ENCODE measurements at places on chromosomes 1 and 21.

- no peak for DNase-seq
These were observed 121.4 kb downstream of the CCDC185 start for GRCh38 chr1:223514644-223515043.

- DNase-seq: no peak
These were observed 106.1 kb downstream of the MAP3K21 start for GRCh38 chr1:233433436-233434210.

DNA sequence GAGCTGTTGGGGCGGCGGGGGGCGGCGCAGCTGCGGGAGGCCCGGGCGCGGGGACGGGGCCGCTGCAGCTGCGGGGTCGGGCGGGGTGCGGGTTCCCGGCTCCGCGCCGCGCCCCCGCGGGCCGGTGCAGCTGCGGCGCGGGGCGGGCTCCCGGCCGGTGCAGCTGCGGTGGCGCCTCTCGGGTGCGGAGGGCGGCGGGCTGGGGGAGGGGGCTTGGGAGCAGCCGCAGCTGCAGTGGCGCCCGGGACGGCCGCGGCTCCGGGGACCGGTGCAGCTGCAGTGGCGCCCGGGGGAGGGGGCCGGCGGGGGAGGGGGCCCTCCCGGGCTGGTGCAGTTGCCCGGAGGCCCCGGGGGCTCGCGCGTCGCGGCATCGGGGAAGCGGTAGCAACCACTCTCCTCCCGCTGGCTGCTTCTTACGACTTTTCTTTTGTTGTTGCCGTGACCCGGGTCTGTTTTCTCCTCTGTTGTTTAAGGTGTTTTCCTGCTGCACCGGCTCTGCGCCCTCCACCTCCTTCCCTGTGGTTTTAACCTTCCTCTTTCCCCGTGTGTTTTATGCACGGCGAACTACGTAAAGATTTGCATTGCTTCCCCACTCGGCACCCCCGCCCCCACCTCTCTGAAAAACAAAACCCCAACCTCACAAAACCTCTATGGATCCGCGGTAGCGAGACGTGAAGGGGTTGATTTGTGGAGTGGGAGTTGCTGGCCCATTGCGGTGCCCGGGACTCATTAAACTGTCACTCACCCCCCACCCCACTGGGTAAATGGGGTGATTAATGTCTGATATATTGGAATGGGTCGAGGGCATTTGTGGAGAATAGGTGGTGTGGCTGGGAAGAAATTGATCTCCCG is 1.7 kb upstream of the ZBTB18 start:
- no peak for DNase-seq

DNA sequence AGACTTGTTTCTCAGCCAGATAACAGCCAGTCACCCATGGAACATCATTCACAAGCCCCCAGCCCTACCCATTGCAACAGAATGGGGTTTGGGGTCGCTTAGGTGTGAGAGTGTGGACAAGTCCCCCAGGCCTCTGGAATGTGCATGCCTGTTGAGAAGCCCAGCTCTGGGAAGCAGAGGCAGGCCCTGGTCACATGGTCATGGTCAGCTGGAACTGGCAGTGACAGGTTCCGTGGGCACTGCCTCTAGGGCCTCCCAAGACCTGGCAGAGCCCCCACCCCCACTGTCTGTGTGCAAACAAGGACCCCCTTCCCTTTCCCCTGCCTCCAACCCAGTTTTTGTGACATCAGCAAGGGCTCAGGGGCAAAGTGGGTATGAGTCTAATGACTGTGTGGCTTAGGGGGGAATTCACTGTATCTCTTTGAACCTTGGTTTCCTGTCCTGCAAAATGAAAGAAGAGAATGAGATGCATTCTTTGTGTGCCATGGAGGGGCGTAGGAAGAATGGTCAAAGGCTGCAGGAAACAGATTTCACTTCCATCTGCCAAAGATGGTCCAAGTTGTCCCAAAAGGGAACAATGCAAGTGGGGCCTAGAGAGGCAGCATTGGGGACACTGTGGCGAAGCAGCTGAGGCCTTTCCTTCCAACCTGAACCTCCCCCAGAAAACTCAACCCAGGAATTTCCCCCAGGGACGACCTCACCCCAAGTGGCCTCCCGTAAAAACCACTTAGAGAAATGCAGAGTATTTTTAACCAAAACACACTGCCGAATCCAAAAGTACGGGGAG is 34.7 kb upstream of the SELENON start:
- no peak for DNase-seq

GRCh38 chr1:93021539-93022134 is 57.4 kb upstream of the MTF2 start:
- DNase-seq: no peak

- no peak for DNase-seq
These were observed 55.3 kb upstream of the HNRNPU start for GRCh38 chr1:244919320-244920282.

- no peak for DNase-seq
These were observed 80.3 kb upstream of the CAMK1G start for GRCh38 chr1:209503196-209503595.

DNA sequence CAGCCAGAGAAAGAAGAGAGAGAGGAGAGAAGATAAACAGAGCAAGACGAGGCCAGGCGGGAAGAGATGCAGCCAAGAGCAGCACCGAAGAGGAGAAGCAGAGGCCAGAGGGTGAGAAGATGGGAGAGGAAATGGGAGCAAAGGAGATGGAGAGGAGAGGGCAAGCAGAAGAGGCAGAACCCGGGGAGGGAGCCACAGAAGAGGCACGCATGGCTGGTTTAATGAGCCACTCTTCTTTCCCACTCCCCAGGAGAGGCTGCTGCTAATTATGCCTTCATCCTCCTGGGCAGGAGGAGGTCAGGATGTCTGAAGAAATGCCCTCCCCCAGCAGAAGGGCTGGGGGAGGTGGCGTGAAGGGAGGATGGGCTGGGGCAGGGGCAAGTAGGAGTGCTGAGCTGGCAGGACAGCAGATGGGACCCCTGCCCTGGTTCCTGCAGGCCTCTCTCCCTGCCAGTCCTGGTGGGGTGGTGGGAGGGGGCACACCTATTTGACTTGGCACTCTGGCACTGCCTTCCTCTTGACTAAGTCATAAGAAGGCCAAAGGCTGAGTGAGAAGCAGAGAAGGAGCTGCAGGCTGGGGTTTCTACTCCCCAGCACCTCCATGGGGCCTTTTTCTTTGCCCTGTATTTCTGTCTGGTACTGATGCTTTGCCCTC is 32.3 kb downstream of the KIRREL1 start:
- DNase-seq: no peak

DNA sequence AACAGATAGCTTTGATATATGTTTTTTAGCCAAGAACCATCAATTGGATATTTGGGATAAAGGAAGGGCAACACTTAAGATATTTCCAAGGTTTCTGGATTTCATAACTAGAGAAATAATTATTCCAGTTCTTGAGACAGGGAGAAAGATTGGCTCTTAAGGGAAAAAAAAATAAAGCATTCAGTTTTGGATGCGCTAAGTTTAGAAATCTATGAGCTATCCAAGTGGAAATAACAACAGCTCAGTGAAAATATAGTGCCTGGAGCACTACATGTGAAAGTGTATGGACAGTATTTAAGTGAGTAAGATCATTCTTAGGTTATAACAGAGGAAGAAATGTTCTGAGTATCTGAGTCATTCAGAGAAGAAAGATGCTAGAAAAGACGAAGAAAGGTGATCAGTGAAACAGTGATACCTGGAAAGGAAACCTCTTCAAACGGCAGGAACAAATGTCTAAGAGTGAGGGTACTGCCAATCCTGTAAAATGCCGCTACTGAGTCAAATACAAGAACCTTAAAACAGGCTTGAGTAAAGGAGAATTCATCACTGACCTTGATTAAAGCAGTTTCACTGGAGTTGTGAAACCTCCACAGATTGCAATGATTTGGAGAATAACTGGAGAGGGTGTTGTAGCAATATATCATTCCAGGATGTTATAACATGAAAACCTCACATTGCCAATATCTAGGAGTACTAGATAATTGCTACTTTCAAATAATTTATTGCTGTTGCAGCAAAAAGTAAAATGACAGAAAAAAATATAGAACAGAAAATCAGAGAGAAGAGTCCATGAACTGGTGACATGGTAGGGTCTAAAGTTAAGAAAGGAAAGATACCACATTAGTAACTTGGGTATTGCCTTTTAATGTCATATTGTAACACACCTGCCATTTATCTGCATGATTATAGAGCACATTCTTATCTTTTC is 482.1 kb upstream of the RGS18 start:
- DNase-seq: no peak

GRCh38 chr1:153790966-153791647 is 15.9 kb downstream of the SLC27A3 start:
- no peak for DNase-seq

- DNase-seq: no peak
These were observed 507.2 kb upstream of the PBX1 start for GRCh38 chr1:164051782-164052181.

DNA sequence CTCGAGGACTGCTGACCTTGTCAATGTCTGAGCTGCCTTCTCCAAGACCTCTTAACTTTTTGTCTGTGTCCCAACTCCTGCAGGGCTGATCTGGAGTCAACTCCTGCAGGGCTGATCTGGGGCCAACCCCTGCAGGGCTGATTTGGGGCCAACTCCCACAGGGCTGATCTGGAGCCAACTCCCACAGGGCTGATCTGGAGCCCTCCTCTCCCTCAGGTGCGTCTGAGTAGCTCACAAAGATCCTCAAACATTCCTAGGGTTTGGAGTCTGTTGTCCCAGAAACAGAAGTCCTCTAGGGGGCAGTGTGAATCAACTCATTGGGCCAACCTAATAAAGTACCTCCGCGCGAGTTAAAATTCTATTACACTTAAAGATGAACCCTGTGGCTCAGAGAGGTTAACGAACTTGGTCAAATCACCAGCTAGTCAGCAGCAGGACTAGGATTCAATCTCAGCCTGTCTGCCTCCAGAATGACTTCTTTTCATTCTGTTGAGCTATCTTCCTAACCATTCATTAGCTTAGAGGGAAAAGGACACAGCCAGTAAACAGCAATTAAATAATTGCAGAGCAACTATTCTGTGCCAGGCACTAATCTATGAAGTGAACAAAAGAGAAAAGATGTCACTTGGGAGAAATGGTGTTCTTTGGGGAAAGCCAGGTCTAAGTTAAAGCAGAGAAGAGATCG is 17.2 kb upstream of the RLF start:
- peak; percentile 8 for DNase-seq

DNA sequence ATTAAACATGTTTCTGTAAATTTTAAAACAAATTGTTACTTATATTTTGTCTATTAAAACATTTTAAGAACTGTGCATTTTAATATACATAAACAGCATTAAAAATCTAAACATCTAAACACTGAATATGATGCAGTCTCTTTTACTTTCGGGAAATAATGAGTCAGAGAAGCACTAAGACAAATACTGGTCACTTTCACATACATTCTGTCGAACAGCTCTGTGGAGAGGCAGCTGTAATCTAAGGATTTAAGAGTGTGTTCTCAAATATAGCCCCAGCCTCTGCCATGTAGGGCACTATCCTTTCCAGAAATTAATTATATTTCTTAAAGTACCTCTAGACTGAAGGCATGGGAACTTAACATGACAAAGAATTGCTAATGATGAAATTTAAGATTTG is 89.6 kb upstream of the PTGFR start:
- no peak for DNase-seq

DNA sequence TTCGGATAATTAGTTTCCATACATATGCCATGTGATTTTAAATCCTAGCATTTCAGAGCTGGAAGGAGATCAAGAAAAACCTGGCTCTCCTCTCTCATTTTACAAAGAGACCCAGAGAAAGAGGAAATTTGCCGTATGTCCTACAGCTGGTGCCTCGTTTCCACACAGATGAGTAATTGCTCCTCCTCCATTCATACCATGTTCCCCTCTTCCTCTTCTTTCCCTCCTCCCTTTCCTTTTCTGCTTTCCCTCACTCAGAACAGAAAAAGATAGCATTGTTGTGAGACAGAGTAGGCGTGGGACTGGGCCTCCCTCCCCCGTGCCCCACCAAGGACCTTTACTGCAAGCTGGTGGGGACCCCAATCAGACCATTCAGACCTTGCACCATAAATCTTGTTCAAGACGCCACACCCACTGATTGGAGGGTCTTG is 13.7 kb upstream of the SLC44A3 start:
- no peak for DNase-seq

- DNase-seq: no peak
These were observed 42.4 kb downstream of the FBXO2 start for GRCh38 chr1:11611638-11612327.

DNA sequence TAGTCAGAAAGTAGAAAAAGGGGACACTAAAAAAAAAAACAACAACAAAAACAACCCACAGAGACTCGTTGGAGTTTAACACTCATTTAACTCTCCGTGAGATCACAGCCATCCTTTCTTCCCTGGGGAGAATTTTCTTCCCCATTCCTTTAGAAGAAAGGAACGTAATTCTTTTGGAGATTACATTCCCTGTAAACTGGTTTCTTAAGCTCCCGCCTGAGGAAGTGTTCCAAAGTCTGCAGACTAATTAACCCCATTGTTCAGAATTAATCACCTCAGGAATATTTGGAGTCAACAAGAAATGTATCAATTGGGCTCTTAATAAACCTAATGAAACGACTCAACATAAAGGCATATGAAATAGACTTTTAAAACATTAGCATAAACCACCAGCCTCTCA is 228.2 kb upstream of the CSF3R start:
- no peak for DNase-seq

DNA sequence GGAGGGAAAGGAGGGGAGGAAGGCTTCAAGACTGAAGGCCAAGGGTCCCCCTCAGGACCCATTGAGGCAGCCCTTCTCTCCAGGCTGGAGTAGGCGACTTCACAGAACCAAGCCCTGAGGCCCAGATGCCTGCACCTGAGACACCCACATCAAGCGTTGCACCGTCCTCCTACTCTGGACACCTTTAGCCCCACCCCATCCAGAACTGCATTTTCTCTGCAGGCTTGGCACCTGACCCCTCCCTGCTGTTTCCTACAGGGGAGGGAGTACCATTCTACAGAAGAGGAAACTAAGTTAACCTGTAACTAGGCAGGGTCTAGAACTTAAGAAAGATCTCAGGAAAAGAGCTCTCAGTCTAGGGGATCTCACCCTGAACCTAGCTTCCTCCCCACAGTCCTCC is 12.0 kb downstream of the PEF1 start:
- DNase-seq: no peak

GRCh38 chr1:183873642-183874041 is 68.7 kb downstream of the RGL1 start:
- DNase-seq: no peak
